OCI-LY7 (cell line): ENCODE measurements at places on chromosomes 7 and 10.

- peak; percentile 36 for DNase-seq
Observed at GRCh38 chr7:74254858-74255379, 720 bp upstream of the RFC2 start.

DNA sequence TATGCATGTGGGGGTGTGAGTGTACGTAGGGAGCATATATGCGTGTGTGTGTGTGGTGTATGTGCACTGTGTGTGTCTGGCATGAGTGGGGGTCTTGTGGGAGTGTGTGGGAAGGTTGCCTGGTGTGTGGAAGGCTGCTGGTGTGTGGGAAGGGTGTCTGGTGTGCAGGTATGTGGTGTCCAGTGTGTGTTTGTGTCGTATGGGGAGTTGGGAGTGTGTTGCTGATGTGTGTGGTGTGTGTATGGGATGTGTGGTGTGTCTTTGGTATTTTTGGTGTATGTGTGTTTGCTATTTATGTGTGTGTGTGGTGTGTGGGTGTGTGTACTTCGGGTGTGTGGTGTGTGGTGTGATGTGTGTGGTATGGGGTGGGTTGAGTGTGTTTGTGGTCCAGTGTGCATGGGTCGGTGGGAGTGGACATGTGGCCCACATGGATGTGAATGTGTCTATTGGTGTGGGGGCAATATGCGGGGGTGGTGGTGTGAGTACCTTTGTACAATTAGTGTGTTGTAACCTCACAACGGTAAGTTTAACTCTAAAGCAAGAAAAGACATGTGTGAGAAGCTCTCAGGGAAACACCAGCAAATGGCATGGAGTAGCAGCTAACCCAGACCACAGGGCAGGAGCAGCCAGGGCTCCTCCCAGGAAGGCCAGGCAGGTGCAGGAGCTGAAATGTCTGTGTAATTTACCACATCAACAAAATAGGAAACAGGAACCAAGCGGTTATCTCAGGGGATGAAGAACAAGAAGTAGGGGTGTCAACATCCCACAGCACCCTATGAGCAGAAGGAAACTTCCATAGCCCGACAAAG is 11.9 kb downstream of the ANTXRL start:
- peak; percentile 66 for DNase-seq

GRCh38 chr7:121547544-121548092 is 151.5 kb upstream of the FAM3C start:
- peak; percentile 75 for DNase-seq

- no peak for DNase-seq
Observed at GRCh38 chr10:62076891-62077290, 175.4 kb downstream of the ARID5B start.

GRCh38 chr7:130418306-130418705 is 22.5 kb downstream of the CEP41 start:
- no peak for DNase-seq

DNA sequence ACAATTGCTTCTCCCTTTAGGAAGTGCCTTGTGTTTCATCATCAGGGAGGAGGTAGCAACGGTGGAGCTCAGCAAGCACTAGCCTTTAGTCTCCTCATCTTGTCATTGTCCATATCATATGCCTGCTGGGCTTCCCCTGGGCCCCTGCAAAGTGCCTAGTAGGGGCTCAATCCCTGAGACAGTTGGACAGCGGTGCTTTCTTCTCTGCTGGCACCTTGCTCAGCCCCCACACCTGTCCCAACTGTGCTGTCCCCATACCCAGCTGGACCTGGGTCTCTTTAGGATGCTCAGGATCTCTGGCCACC is 5.5 kb downstream of the SMARCD3 start:
- DNase-seq = no peak

GRCh38 chr10:128440513-128441160 is 314.4 kb upstream of the MKI67 start:
- DNase-seq = no peak

GRCh38 chr7:8094164-8095140 is 125.9 kb downstream of the GLCCI1 start:
- no peak for DNase-seq

GRCh38 chr7:45582136-45582749 is 8.1 kb downstream of the ADCY1 start:
- no peak for DNase-seq

DNA sequence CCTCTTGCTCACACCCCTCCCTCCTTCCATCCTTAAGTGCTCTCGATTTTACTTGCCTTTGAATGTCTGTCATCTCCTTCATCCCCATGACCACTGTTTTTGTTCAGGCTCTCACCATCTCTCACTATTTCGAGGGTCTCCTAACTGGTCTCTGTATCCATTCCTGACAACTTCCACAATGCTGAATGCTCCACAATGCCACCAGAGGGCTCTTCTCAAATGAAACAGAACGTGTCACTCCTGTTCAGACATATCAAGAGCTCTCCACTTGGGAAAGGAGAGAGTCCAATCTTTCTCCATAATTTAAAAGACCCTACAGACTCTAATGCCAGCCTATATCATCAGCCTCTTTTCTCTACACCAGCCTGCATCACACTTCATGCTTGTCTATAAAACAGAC is 9.0 kb upstream of the SLC13A1 start:
- DNase-seq = peak; percentile 2

- DNase-seq = no peak
Observed at GRCh38 chr7:18140943-18141342, 113.3 kb upstream of the PRPS1L1 start.

DNA sequence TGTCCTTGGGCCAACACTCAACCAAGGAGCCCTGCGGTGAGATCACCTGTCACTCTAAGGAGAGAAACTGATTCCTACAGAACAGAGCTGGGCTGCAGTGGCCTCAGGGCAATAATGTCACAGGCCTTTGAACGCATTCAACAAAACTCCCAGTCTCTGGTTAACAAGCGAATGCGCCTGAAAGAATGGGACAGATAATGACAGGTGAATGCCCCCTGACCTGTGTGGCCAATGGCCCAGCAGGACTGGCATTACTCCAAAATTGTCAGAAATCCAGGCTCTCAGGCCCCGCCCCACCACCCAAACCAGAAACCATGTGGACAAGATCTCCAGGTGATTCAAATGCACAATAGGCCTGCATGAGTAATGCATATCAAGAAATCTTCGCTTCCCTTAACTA is 277.7 kb upstream of the KLF6 start:
- DNase-seq = no peak

GRCh38 chr7:117014673-117015133 is 61.4 kb downstream of the ST7 start:
- no peak for DNase-seq

- DNase-seq = no peak
Observed at GRCh38 chr7:74027683-74028320, at the start of gene ELN. Gene ELN (plus strand): TSS chr7:74028173. CDS start chr7:74028188, 15 bp downstream.

DNA sequence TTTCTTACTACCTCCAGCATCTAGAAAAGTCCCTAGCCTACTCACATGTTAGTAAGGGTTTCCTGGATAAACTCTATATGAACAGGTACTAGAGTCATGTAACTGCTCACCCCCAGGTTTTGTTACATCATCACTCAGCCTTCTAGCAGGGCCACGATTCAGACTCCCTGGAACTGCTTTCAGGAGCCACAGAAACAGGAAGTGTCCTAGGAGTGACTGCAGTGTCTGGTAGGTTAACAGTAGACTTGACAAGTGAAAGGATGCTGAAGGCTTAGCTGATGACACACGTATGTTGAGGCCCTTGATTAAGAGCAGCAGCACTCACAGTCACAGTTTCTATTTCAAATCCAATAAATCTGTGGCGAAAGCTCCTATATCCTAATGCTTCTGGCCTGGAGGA is 101.2 kb downstream of the DNMBP start:
- no peak for DNase-seq

DNA sequence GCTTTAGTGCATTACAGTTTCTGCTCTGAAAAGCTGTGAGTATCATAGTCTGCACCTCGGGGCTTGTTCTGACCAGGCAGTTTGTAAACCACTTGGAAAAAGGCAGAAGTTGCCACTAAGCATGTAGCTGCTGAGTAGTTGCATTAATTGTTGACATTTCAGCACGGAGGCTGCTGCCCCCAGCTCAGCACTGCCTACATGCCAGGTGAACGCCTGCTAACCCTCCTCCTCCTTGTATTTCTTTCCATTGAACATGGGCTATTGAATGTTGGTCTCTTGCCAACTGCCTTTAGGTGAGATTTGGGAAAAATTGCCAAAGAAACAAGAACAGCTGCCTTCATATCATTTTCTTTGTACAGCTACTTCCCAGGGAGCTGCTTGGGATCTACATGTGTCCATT is 164.2 kb downstream of the RAPGEF5 start:
- no peak for DNase-seq

DNA sequence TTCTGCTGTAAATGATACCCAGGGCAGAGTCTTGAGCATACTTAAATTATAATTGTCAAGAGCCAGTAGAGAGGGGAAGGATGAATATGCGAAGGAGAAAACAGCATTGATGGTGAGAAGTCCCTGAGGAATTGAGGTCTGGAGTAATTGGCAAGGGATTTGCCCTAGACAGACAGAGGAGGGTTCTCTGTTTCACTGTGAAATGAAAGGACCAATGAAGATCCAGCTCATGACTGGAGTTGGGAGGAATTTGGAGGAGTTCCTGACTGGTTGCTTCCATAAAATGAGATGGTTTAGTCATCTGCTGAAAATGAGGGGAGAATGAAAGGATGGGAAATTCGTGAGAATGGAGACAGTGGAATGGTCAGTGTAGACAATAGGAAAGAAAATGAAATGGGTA is 6.8 kb downstream of the PRPF18 start:
- DNase-seq = no peak

- peak; percentile 33 for DNase-seq
Observed at GRCh38 chr10:122648599-122649428, 50.8 kb downstream of the C10orf120 start.

GRCh38 chr7:143120691-143121405 is 11.0 kb upstream of the PIP start:
- no peak for DNase-seq

DNA sequence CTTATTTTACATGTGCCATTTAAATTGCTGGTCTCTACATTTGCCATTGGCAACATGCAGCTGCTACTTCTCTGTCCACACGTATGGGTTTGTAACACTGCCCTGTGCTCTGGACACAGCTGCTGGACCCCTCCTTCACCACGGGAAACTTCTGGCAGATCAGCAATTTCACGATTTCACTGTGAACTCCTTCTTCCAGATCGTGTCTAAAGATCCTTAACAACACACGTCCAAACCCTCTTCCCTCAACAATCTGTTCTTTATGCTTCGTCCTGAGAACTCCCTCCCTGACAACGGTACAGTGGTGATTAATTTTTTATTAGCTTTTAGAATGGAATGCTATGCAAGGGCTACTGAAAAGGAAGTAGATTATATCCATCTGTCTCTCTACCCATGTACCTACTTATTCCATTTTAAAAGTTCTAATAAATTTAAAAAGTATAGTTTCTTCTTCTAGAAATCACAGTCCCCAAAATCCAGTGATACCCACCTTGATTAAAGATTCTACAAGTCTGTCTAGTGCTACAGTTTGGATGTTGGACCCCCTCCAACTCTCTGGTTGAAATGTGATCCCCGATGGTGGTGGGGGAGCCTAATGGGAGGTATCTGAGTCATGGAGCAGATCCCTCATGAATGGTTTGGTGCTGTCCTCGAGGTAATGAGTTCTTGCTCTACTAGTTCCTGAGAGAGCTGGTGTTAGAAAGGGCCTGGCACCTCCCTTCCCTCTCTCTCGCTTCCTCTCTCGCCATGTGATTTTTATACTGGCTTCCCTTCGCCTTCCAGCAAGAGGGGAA is 81.0 kb downstream of the KIAA1549 start:
- no peak for DNase-seq

GRCh38 chr7:38539477-38540081 is 91.6 kb downstream of the AMPH start:
- DNase-seq = no peak

- DNase-seq = no peak
Observed at GRCh38 chr7:47950714-47951113, 2.4 kb upstream of the PKD1L1 start.

- no peak for DNase-seq
Observed at GRCh38 chr7:81333004-81333403, 414.2 kb upstream of the SEMA3C start.

DNA sequence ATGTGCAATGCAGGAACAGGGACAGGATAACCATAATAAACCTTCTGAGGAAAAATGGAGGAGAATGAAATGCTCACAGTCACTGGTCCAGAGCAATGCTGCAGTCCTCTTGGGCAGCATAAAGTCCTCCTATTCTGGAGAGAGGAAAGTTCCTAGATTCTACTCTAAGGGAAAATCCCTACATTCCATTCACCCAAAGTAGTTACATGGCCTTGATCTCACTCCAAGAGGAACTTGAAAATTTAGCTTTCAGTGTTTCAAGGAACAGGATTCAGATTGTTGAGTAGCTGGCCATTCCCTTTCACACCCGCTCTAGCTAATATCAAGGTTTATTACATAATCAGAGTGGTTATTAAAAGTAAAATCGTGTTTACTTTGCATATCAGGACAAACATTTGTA is 168.3 kb downstream of the CHRM2 start:
- no peak for DNase-seq

DNA sequence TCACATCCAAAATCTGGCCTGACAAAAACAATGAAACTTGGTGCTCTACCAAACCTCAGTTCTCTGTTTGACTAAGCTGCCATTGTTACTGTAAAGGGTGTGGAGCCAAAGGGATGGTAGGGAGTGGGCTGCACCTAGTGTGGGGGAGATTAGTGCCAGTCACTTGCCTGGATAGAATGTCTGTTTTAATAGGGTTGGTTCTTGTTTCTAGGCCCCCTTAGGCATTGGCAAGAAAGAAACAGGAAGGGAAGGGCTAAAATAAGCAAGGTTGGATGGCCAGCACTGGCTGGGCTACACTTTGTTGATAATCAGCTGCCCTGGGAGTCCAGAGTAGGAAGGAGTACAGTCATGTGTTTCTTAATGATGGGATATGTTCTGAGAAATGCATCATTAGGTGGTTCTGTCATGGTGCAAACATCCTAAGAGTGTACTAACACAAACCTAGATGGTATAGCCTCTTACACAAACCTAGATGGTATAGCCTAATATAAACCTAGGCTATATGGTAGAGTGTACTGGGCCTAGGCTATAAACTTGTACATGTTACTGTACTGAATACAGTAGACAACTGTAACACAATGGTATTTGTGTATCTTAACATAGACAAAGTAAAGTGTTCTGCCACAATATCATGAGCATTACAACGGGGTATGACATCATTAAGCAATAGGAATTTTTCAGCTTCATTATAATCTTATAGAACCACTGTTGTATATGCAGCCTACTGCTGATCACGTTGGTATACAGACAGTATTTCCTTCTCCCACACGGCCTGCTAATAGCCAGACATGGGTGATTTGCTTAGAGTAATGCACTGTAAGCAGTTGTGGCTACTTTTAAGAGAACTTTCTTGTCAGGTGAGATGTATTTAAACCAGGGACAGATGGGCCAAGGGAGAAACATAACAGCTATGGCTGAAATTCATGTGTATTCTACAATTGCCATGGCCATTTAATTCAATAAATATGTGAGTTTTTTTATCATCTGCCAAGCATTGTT is 15.4 kb downstream of the BBIP1 start:
- no peak for DNase-seq

DNA sequence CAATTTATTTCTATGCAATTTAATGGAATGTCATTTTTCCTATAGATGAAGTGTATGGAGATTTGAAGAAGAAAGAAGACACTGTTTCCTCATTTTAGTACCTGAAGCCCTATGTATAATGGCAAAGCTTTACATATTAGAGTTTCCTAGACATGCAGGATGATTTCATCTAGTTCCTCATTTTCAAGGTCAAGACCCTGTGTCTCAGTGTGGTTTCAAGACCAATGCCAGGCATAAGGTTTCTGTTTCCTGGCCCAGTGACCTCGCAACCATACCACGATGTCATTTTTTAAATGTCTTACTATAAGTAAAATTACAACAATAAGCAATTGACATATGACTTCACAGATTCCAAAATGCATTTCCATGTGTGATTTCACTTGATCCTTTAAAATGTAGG is 336.5 kb upstream of the PRKCQ start:
- DNase-seq = peak; percentile 74

GRCh38 chr10:106947643-106948042 is 216.9 kb downstream of the SORCS1 start:
- DNase-seq = no peak
